Frontal cortex (tissue), 4 donors: ENCODE measurements at places on chromosomes 7 and 10.

DNA sequence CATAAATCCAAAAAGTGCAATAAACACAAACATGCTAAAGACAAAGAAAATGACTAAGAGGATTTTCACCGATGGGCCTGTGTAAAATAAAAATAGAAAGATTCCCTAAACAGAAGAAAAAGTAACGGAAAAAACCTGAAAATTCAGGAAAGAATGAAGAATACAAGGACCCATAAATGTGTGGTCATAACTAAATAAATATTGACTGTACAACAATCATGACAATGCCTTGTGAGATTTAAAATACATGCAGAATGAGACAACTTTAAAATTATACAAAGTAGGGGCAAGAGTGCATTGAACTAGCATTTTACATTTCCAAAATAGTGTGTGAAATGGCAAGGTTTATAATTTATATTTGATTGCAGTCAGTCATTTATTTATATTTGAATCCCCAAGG is 409.1 kb upstream of the ANKRD30A start:
- no peak for DNase-seq

DNA sequence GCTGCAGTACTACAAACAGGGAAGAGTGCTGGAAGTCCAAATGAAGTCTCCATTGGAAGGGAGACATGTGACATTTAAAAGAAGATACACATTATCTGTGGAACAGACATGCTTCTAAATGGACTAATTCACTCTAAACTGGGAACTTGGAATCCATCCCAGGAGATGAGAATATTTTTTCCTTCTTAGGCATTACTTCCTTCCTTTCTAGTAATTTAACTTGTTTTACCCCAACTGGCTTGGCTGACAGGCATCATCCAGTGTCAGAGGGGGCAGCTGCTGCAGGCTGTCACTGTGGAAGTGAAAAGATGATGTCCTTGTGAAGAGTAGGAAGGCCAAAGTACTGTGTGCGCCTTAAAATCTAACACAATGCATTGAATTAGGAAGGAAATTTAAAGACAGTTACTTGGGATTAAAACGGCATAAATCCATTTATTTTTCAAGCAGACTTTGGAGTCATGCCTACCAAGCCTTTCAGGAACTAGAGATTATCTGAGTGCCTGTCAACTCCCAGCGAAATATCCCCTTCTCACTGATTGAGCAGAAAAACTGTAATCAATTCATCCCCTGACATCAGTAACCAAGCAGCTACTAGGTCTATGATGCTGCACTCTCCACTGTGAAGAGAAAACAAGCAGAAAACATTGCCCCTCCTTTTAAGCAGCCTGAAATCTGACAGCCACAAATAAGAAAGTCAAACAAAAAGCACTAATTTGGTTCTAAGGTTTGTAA is 161.2 kb downstream of the DGKI start:
- DNase-seq: no peak

DNA sequence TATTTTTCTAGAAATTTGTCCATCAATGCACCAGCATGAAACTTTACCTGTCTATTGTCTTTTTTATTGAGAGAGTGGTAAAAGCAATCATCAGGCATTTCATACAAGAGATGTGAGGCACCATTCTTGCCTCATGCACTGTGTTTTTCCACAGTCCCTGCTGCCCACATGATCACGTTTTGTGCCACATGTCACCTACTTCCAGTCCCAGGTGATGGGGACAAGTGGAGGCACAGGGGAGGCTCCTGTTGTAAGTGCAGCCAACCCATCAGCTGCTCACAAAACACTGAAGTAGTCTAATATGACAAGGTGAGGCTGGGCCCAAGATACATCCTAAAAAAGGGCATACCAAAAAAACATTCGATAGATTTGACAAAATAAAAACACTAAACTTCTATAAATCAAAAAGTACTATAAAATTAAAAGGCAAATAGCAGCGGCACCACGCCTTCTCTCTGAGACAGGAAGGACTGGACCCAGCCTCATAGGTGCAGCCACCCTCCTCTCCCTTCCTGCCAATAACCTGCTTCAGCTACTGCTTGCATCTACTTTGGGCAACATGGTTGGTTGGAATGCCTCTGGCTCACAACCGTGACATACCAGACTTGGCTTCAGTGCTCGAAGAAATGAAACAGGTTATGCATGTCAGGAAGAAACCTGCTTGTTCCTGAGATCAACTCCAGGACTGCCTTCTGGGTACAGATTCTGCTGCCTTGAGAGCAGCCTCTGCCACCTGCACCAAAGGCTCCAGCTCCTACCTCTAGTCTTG is 2.3 kb downstream of the ZC3HAV1L start:
- DNase-seq: no peak

DNA sequence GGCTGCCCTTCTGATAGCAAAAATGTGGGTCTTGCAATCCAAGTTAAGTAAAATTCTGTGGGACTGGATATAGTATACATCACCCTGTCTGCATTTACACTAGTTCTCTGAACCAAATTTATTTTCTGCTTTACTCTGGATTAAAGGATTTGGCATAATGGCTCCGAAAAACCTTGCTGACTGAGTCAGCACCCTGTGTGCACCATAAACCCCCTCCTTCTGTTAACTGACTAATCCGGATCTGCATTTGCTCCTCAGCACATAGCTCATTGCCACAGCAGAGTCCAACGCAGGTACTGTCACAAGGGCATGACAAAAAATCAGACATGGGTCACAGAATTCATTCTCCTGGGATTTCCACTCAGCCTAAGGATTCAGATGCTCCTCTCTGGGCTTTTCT is 1.3 kb downstream of the OR2A5 start:
- no peak for DNase-seq

DNA sequence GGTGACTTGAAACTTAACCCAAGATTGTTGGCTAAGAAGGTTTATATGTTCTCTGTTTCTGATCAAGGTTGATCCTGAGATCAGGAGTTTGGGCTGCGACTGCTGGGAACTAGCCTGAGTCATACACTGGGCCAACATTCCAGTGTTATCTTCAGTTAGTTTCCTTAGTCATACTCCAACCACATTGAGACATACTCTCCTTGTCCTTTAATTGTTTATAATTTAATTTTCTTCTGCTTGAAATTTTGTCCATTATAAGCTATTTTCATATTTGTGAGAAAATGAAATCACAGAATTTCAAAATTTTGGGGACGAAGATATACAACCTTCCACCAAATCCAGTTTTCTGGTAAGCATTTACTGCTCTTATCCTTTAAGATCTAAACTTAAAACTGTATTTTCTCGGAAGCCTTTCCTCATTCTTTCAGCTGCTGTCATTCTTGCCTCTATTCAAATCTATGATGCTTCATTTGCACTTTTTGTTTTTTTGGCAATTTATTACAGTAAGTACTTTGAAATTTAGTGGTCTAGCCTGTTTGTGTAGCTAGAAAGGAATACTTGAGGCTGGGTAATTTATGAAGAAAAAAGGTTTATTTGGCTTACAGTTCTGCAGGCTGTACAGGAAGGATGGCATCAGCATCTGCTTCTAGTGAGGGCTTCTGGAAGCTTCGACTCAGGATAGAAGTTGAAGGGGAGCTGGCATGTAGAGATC is 63.4 kb upstream of the POT1 start:
- DNase-seq: no peak

DNA sequence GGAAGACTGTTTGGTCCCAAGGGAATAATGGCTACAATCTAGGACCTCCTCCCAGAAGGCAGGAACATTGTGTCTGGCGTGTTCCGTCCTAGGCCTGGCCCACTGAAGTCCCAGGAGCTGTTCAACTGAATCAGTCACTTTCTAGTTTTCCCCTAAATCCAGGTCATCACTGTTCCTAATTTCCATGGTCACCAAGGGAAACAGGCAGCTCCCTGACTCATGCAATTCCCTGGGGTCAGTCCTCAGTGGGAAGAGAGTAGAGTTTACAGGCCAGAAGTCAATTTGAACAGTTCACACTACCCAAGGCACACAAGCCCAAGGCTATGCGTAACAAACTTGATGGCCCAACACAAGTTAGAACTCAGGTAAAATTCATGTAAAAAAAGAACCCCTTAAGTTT is 44.0 kb downstream of the CREB3L2 start:
- no peak for DNase-seq

DNA sequence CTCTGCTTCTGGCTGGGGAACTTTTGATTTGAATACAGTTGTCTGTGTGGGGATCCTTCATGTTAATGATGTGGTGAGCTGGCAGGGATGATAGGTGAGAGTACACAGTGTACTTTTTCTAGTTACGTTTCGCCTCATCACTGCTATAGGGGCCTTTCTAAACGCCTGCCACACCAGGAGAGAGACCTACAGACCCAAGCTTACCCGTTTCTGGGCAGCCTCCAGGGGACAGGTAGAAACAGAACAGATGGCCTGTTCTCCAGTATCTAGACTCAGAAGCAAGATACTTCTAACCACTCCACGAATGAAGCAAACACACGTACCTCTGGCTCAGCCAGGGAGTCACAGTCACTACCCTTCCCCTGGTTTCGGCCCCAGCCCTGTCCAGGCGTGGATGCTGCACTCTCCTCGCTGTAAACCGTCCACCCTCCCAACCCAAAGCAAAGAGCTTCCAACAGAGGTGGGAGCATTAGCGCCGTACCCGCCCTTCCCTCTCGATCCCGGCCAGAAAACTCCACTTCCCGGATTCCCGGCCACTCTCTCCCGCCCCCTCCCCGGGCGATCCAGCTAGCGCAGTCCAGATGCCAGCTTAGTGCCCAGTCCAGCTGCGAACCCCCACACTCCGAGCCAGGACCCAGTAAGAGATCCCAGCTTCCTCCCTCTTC is 1.2 kb downstream of the CCDC6 start:
- DNase-seq: no peak

- DNase-seq: no peak
These were observed 345.0 kb downstream of the SORCS1 start for GRCh38 chr10:106819490-106819889.

DNA sequence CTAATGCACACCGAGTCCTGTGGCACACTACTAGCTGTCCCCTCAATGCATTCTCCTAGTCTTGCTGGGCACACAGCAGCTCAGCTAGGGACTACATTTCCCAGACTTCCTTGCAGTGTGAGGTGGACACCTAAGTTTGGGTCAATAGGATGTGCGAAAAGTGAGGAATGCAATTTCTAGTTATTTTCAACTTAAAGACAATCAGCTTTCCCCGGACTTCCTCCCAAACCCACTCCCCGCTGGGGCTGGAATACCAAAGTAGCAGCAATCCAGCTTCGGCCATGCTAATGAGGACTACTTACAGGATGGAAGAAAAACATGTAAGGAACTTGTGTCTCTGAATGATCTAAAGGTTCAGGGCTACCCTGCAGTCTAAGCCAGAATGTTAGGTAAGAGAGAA is 286.4 kb upstream of the LRRN3 start:
- DNase-seq: no peak

- DNase-seq: no peak
These were observed 40.9 kb downstream of the ADRA2A start for GRCh38 chr10:111117528-111118277.

DNA sequence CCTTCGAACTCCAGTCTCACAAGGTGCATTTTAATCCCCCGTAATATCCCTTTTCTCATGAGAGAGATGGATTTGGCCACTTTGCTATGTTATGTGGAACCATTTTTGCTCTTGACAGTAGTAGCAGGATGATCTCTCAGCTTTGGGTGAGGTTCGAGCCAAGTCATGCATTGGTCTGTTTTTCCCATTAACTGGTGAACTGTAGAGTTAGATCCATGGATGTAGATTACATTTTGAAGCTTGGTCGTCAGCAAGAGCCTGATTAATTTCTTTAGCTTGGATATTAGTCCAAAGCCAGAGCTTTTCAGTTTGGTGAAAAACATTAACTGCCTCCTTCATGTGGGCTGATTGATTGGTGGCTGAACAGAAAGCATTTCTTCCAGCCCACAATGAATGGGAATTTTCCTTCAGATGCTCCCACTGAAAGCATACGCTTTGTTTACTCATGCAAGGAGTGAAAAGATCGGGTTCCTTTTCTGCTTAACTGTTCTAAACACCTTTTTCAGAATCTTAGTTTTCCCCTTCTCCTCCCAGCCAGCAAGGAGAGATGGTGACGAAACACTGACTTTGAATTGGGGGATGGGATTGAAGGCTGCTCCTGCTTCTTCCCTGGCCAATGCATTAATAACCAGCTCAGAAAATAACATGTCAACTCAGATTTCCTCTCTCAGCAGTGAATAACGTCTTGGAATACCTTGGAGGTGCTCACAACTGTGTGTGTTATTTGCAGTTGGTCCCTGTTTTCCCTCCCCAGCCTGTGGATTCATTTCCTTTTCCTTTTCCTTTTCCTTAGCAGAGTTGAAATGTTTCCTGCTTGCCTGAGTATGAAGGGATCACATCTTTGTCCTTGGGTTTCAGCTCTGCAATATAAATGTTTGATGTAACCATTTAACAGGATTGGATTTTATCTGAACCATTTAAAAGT is 351.8 kb upstream of the FZD8 start:
- no peak for DNase-seq

DNA sequence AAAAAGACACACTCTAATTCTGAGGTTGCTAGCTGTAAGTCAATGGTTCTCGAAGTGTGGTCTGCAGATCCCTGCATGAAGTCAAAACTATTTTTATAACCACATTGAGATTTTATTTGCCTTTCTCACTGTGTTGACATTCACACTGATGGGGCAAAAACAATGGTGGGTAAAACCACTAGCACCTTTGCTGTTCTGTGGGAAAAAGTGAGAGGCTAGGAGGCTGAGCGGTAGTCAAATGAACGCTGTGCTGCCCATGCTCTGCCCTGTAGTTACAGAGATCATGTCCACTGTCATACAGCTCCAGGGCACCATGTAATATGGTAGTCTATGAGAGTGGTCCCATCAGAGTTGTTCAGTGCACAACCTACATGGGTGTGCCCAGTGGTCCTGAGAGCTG is 21.6 kb upstream of the PDCD4 start:
- no peak for DNase-seq

- DNase-seq: no peak
These were observed 12.4 kb downstream of the BCAP29 start for GRCh38 chr7:107592361-107593024.

GRCh38 chr7:32298408-32299132 is 191.6 kb downstream of the LSM5 start:
- peak; percentile 34 for DNase-seq

GRCh38 chr7:33950047-33950714 is 44.8 kb downstream of the BMPER start:
- no peak for DNase-seq

DNA sequence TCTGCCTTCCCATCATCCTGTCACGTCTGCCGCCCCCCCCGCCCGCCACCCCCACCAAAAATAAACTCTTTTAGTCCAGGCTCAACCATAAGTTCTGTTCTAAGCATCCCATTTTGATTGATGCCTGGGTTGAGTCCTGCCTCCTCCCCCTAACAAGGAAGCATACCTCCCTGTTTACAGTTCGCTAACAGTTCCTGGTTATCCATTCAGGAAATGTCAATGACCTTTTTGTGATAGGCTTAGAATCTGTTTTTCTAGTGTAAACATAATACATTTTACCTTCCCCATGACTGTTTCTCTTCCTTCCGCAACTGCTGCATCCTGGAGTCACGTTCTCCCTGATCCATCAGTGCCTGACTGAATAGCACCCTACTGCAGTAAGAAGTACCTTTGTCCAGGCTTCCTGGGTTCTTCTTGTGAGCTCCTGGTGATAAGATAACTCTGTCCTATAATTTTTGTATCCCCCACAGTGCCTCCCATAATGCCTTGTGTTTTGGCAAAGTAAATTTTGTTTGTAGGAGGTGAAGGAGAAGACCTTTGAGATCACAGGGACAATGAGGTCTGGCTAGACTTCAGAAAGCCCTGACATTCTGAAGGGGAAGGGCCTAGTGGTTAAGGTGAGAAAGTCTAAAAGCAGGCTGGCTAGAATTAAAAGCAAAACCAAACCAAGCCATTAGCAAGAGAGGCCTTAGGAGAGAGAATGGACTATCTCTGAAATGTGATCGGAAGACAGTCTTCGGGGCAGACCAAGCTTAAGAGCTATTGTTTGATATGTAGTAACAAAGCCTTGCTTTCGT is 7.3 kb downstream of the AGFG2 start:
- DNase-seq: no peak

GRCh38 chr7:106840342-106840741 is 24.7 kb upstream of the PIK3CG start:
- DNase-seq: no peak
